Hepatocyte (in vitro differentiated cells): ENCODE measurements at places on chromosomes 7 and 10.

DNA sequence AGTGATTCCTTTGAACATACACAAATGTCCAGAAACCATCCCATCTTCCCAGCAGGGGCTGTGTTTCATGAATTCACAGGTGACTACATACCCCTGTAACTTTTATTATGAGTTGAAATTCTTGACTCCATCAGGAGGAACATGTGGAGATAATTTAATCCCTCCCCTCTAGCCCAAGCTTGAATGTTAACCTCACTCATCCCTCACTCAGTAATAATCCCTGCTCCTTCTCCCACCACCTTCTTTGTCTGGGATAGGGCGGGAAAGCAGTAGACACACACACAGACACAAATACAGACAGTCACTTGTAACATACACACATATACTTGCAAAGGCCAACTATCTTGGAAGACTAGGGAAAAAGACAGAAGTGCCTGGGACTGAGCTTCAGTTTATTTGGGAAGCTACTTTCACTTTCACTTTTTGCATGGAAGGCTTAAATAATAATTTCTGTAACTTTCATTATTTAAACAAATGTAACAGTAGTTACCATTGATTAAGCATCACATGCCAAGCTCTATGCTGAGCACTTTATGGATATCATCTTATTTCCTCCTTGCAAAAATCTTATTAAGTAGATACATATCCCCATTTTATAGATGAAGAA, 7.3 kb downstream of the AASS start:
- no peak for DNase-seq

DNA sequence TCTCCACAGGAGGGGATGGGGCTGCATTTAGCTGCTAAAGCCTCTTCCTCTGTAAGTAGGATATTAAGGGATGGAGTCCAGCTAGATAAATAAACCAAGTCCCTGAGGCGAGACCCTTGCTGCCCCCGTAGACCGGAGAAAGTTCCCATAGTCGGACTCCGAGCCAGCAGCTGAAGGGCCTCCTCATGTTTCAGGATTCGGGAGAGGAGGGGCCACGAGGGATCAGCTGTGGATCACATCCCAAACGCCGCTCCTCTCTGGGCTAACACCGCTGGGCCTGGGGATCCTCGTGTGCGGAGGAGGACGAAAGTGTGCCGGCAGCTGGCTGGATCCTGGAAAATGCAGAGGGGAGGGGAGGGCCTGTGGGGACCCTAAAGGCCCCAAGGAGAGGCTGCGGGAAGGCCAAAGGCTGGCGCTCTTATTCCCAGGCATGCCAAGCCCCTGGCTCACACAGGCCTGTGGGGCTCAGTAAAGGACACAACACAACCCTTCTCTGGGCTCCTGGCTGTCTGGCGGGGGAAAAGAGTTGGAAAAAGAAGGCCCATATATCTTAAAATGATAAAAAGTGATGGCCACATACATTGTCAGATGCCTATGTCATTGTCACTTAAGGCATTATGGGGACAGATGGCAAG, 82.5 kb upstream of the TMEM72 start:
- no peak for DNase-seq

- DNase-seq = no peak
Measured at GRCh38 chr7:139720705-139721231, 57.0 kb downstream of the HIPK2 start.

DNA sequence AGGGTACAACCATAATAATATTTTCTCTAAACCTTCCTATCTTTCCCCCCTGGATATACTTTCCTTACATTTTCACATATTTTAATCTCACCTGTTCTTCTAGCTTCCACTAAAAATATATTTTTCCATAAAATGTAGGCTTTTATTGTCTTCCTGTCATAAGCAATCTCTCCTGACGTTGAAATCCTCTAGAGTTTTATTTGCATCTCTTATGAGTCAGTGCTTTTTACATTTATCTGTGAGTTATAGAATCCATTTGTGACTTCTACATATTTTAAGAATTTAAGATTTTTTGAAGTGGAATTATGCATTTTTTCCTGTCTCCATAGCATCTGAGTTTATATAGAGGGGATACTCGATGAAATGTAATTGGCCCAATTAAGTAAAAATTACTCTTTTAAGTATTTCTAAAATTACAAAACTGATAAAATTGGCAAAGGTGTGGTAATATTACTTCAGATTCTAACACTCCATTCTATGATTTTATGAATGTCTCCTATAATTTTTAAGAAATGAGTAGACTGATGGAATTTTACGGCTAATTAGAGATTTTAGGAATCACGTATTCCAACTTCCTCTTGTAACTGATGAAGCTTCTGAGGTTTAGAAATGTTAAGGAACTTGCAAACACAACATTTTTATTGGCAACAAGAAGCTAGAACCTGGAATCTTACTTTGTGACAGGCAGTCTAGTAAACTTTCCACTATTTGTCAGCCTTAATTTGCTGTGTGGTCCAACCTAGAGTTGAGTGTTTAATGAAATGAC, 422.9 kb upstream of the SEMA3A start:
- DNase-seq = no peak

DNA sequence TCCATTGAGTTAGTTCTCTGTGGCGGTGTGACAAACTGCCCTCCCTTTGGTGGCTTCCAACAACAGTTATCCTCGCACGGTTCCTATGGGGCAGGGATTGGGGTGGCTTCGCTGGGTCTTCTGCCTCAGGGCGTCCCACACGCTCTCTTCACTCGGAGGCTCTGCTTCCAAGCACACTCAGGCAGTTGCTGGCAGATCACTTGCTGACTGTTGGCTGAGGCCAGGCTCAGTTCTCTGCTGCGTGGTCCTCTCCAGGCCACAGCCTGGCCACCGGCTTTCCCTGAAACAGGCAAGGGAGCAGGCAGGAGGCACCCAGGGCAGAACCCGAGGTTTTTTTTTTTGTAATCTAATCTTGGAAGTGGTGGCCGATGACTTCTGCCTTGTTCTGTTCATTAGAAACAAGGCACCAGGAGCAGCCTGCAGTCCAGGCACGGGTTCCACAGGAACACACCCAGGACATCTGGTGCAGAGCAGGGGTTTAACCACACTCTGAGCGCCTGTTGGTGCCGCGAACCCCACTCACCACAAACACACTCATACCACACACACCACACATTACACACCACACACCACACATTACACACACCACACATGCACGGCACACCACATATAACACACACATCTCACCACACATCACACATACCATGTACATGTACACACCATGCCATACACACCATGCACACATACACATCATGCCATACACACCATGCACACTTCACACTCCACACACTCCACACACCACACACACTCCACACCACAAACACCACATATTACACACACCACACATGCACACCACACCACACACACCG, 112.2 kb downstream of the PTPN20 start:
- no peak for DNase-seq

GRCh38 chr10:69397972-69398371, 18.7 kb downstream of the TACR2 start:
- no peak for DNase-seq

- DNase-seq = no peak
Measured at GRCh38 chr10:129105266-129105665, 361.8 kb upstream of the MGMT start.

GRCh38 chr10:82643601-82644000, 768.6 kb downstream of the NRG3 start:
- peak; percentile 8 for DNase-seq

- DNase-seq = no peak
Measured at GRCh38 chr7:156865493-156865892, 27.5 kb downstream of the LMBR1 start.

- no peak for DNase-seq
Measured at GRCh38 chr10:100881556-100882213, 31.1 kb upstream of the SLF2 start.

DNA sequence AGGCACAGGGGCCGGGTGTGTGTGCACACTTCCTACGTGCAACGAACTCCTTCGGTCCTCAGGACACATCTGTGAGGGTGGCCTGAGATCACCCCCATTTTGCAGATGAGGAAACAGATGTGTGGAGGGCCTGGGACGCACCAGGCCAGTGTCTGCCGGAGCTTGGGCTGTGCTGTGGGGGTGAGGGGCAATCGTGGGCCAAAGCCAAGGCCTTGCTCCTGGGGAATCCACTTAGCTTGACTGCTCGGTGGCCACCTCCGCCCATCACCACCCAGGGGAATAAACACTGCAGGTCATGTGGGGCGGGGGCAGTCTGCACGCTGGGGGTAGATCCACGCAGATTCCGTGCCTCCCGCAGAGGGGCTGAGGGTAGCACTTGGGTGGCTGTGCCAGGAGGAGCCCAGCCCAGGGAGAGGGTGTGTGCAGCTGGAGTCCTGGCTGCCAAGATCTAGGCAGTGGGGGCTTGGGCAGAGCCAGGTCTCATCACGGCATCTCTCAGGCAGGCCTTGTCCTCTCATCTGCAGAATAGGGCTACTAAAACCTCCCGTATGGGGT, 70.8 kb upstream of the EN2 start:
- no peak for DNase-seq

GRCh38 chr7:1567896-1568510, 1.8 kb downstream of the PSMG3 start:
- peak; percentile 65 for DNase-seq

- peak; percentile 70 for DNase-seq
Measured at GRCh38 chr10:17029581-17030271, 99.9 kb downstream of the CUBN start.

- DNase-seq = no peak
Measured at GRCh38 chr7:24334012-24334411, 50.0 kb downstream of the NPY start.

- DNase-seq = no peak
Measured at GRCh38 chr7:91127959-91128358, 136.3 kb upstream of the FZD1 start.

- no peak for DNase-seq
Measured at GRCh38 chr10:114073395-114074186, 29.9 kb downstream of the ADRB1 start.

- peak; percentile 76 for DNase-seq
Measured at GRCh38 chr10:94006591-94007550, 13.1 kb downstream of the PLCE1 start.

- no peak for DNase-seq
Measured at GRCh38 chr7:28038175-28038797, 142.3 kb downstream of the JAZF1 start.

GRCh38 chr10:29737074-29737593, 102.4 kb upstream of the SVIL start:
- no peak for DNase-seq

DNA sequence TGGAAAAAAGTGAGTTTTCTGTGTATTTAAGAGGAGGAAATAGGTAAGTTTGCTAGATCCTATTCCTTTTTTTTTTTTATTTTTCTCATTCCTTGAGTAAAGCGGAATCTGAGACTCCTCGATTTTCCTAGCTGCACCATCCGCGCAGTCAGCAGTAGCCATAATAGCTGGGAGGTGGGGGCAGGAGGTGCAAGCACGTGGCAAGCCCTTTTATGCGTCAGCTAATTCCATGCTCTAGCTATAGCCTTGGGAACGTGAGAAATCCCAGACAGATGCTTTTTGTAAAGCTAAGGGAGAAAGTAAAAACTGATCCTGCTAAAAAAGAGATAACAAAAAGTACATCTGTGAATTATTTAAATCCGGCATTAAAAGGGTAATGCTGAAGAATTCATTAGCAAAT, 33.2 kb upstream of the TPK1 start:
- DNase-seq = no peak

DNA sequence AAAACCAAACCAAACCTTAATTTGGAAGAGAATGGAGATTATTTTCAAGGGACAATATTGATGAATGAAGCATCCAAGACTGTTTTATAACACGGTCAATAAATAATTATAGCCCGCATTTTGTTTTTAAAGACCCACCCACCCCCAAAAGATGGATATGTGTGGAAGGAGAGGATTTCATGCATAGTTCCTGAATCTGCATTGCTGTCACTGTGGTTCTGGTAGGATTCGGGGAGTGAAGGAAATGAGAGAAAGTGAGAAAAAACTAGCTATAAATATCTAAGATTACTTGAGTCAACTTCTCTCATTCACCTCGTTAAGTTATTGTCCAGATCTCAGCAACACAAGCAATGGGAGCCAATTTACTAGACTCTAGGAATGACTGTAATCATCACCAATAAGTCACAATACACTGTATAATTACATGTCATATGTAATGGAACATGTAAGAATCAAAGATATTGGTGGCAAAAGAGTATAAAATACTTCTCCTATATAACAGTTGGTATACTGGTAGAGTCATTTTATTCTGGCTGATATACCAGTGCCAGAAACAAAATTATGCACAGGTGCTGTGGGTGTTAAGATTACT, 30.2 kb downstream of the NAMPT start:
- DNase-seq = no peak

DNA sequence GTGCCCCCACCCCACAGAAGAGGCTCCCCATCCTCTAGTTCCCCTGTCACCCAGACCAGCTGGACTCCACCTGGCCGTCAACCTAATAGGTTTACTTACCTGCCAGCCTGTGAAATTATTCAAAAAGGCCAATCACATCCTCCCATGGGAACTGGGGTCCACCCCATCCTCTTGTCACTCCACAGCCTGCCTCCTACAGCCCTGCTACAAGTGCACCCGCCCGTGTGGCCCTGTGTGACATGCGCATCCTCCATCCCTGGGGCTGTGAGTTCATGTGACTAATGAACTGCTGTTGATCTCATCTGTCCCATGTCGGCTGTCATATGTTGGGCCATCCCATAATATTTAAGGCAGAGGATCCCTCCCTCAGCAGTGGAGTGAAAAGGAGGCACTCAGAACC, 39.4 kb downstream of the AOC1 start:
- DNase-seq = no peak

GRCh38 chr7:95593343-95593742, 3.0 kb downstream of the PDK4 start:
- no peak for DNase-seq

GRCh38 chr7:146355216-146355615, 238.6 kb downstream of the CNTNAP2 start:
- DNase-seq = no peak
